ENCODE measurements at places on chromosomes 4 and X.

- DNase-seq: no peak
Observed at GRCh38 chrX:133401536-133401935, 13.8 kb downstream of the GPC4 start.

DNA sequence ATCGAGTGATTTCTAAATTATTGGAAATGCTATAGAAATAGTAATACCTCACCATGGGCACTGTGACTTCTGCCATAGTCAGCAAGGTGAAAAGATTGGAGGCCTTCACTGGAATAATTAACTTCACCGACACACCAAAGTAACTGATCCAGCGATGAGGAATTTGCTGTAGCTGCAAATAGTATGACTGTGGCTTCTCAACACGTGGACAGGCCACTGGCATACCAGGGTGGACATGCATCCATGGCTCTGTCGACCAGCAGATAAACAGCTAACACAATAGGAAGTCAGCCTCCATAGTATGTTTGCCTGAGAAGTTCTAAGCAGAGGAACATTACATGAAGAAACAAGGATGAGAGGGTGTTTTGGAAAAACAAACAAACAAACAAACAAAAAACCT is 10.9 kb upstream of the FAT4 start:
- DNase-seq: no peak

DNA sequence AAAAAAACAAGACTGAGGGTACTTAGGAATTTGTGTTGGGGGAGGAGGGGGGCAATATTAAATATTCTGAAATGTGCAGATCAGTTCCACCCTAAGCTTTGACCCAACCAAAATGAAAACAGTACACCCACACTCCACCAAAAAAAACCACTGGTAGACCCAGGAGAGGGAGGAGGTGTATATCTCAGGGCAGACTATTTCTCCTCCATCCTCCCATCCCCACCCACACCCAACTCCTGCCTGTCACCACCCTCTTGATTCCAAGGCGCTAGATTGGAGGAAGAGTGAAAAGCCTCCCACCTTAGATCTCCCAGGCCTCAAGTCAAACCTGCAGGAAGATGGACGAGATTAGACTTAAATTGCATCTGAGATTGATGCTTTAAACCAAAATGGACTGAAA is 76.6 kb upstream of the SRD5A3 start:
- DNase-seq: no peak

GRCh38 chrX:81301877-81302276 is 100.0 kb downstream of the SH3BGRL start:
- no peak for DNase-seq

- DNase-seq: no peak
Observed at GRCh38 chr4:3613967-3614730, 81.9 kb upstream of the LRPAP1 start.

DNA sequence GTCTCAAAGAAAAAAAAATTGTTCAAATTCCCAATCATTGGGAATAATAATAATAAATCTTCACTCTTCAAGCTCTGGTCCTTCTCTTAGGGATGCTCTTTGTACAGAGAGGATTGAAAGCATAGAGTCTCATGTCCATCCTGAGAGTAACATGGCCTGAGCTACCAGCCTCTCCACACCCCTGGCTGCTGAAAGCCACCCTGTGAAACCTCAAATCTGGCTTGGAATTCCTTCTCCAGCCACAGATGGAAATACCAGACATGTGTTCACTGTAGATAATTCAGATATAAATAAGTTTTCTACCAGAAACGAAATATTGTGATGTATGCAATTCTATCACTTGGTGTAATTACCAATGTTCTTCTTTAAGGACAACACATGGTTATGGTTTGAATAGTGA is 140.6 kb downstream of the ARSF start:
- DNase-seq: no peak

DNA sequence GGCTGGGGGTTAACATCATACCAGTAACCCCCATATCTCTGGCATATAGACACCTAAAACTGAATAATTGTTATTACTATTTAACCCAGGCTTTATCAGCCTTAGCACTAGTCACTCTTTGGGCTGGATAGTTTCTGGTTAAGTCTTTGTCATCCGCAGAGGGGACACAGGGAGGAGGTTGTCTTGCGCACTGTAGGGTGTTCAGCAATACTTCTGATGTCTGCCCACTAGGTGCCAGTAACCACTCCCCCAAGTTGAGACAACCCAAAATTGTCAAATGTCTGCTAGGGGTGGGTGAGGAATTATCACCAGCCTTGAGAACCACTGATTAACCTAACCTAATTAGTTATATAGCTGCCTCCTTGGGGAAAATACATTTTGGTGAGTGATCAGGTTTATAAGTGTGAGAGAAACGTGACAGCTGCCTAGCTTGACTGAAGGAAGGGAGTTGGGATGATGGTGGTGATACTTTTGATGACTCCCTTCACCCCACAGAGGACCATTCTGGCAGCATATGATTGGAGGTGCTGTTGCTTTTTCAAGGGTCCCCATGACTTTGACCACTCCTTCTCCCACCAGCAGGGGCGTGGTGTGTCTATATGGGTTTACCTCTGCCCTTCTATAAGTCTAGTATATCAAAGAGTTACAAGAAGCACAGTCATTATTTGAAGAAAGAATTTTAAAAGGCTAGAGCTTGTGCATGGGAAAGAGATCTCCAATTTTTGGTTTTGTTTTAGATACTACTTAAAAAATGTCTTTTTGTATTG is 140.9 kb downstream of the STIM2 start:
- DNase-seq: no peak

DNA sequence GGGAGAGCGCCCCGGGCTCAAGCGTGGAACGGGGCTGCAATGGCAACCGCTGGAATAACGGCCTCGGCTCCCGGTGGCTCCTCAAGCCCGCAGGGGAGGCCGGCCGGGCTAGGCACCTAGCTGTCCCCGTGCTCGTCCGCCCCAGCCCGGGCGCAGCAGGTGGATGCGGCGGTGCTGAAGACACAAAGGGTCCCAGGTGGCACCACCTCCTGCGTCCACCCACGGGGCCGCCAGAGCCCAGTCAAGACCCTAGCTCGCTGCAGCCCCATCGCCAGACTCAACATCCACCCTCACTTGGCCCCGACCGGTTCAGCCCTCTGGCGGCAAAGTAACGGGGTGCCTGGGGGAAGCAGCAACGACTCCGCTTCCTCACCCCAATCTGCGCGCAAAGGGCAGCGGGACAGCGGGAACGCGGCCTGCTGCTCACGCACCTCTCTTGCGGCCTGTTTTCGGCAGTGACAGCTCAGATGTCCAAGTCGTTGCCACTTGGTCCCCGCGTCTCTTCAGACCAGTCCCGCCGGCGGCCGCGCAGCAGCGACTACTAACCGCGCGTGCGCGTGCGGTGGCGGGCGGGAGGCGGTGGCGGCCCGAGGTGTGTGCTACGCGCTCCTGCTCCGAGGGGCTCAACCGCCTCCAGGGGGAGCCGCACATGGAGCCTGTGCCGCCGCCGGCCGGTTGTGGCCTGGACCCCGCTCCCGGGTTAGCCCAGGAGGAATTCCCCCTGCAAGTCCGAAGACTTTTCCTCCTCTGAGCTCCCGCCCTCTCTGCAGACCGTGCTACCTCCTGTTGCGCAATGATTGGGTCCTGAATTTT is at the start of gene CLGN:
Gene CLGN, minus strand, starts transcription at position 543 of the 813 bp plus-strand sequence. CDS start 14,570 bp downstream, outside the sequence.
- DNase-seq: no peak

DNA sequence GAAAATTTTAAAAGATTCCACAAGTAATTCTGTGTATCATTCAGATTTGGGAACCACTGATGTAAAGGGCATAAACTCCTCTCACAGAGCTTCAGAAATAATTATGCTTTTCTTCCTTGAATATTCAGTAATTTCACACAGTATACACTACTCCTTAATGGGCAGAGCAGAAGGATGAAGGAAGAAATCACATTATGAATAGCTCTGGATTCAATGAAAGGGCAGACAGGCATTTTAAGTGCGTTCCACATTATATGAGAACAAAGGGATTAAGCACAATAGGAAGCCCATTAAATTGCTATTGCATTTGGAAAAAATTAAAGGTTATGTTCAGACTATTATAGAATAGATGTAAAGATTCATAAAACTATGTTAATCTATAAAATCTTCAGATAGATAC is 142.6 kb downstream of the PDHA2 start:
- DNase-seq: no peak

GRCh38 chrX:68938244-68939004 is 109.6 kb downstream of the EFNB1 start:
- DNase-seq: no peak

DNA sequence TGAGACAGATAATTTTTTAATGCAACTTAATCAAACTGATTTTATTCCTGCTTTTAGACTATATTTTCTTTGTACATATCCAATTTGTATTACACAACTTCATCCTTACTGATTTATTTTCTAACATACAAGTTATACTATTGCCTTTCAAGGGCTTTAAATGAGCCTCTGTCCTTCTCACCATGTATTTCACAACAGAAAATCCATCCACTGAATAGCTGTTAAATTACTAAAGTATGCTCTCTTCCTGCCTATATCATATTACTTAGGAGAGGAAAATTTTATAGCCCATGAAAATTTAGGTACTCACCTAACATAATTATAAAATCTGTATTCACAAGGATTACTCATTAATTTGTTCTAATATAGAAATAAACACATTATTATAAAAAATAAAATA is 528.6 kb downstream of the ANKRD50 start:
- no peak for DNase-seq

DNA sequence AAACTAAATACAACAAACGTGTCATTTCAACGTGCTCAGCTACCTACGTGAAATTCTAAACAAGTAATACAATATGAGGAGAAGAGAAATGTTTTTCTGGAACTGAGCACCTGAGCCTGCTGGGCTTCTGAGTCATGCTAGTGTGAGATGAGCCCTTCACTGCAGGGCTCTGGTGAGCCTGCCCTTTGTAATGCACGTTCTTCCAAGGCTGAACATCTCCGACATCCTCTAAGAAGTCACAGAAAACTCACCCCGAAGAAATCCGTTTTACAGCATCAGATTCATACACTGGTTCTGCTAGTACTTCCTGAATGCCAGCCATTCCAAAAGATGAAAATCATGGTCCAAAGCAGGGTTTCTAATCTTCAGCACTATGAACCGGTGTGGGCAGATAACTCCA is 157.1 kb downstream of the AMELX start:
- no peak for DNase-seq

GRCh38 chr4:153318696-153319320 is 25.7 kb upstream of the MND1 start:
- no peak for DNase-seq

DNA sequence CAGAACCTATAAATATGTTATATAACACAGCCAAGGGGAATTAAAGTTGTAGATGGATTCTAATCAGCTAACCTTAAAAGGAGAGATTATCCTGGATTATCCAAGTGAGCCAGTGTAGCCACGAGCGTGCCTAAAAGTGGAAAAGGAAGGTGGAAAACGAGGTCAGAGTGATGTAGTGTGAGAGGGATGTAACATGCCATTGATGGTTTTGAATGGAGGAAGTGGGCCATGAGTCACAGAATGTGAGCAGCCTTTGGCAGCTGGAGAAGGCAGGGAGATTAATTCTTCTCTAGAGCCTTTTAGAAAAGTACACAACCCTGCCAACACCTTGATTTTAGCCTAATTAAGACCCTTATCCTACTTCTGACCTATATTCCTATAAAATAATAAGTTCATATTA is 149.1 kb downstream of the SLC39A8 start:
- no peak for DNase-seq

DNA sequence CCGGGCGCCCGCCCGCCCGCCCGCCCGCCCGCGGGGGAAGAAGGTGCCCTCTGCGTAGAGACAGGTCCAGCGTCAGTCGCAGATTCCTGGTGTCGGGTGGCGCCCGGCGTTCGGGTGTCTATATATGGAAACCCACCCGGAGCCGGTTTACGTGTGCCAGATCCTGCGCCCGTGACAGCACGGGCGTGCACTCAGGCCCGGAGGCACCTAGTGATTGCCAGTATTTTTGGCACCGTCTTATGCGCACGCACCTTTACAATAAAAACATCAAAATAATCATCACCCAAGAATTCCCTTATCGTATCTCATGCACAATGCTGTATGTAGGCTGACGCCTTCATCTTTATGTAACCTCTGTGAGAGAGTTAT is 519 bp downstream of the SLC25A4 start:
- DNase-seq: no peak

- DNase-seq: no peak
Observed at GRCh38 chr4:121950212-121950679, 1.6 kb downstream of the TRPC3 start.

DNA sequence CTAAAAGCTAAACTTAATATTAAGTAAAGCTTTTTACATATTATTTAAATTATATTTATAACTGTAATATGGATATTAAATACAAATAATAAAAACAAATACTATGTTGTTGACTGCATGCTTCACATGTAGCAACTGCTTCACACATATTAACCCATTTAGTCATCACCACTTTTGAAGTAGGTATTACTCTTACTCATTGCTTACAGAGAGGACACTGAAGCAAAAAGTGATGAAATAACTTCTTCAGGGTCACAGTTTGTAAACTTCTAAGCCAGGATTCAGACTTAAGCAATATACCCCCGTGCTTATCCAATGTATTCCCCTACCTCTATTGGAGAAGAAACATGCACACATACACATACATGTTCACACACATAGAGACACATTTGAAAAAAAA is 166.6 kb downstream of the DKK2 start:
- no peak for DNase-seq

GRCh38 chr4:172962564-172963353 is 205.9 kb upstream of the GALNT7 start:
- no peak for DNase-seq

- DNase-seq: no peak
Observed at GRCh38 chr4:83124111-83124780, 9.7 kb upstream of the PLAC8 start.

GRCh38 chrX:29518100-29518499 is 697.3 kb upstream of the MAGEB2 start:
- DNase-seq: no peak

- no peak for DNase-seq
Observed at GRCh38 chrX:44101281-44101680, 128.1 kb upstream of the NDP start.

DNA sequence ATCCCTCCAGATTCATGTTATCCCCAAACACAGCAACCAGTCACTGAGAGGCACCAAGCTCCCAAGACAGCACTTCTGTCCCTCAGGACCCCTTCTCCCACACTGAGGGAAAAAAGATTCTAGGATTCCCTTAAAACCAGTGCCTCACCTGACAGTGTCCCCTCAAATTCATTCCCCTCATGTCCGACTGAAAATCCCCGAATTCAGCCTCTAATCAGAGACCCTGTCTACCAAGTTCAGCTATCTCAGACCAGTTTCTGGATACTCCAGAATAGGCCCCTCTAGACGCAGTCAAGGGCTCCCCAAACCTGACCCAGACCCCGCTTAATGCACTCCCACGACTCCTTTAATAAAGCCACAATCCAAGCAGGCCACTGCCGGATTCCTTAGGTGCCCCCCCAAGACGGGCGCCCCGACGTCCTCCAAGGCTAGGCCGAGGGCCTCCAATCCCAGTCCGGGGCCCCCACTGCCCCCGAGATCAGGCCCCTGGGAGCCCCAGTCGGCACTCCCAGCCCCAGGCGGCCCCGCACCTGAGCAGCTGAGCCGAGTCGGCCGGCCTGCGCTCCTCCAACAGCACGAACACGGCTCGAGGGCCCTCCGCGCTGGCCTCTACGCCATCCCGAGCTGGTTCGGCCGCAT is 457 bp downstream of the TFE3 start:
- DNase-seq: no peak

Measured in esophagus squamous epithelium (tissue), 5 donors.